ENCODE measurements at places on chromosomes 12 and 14.
A peak's percentile ranks its signal among the peaks of the same experiment; 100 is the strongest.

GRCh38 chr14:23122086-23122485 lies 3.0 kb upstream of the CEBPE start:
- no peak for DNase-seq

DNA sequence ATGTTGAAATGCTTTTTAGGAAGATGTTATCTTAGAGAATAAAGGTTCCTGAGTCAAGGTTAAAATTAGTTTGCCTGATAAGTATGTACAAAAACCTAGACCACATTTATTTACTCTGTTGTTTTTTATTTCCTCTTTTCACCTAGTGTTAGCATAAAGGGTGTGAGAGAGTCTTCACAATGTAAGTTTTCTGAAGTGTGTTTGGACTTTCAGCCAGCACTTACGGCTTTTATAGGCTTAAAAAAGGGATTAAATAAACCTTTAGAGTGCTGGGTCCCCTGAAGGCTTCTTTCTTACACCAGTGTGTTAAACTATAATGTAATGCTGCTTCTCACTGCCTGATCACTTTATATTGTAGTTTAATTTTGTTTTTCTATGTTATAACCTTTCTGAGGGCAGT lies 27.2 kb downstream of the ARHGAP5 start:
- no peak for DNase-seq

DNA sequence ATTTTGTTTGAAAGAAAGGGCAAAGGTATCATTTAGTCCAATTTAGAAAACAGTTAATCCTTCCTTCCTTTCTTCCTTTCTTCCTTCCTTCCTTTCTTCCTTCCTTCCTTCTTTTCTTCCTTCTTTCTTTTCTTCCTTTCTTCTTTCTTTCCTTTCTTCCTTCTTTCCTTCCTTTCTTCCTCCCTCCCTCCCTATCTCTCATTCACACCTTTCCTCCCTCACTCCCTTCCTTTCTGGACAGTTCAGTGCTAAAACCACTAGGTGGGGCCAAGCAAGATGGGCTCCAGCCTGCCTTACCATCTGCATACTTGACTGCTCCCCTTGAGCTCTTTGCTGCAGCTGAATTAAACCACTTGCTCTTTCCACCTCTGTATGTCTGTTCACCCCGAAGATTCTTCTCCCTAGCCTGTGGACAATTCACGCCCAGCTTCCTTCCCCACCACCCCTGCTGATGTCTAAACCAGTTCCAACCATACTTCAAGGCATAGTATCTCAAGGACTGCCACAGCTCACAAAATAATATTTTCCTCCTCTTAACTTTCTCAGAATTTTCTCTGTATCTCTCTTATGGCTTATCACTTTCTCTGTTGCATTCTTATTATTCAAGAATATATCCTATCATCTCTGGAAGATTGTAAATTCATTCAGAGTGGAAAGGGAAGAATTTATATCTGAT lies 78.0 kb downstream of the DBX2 start:
- DNase-seq = no peak

DNA sequence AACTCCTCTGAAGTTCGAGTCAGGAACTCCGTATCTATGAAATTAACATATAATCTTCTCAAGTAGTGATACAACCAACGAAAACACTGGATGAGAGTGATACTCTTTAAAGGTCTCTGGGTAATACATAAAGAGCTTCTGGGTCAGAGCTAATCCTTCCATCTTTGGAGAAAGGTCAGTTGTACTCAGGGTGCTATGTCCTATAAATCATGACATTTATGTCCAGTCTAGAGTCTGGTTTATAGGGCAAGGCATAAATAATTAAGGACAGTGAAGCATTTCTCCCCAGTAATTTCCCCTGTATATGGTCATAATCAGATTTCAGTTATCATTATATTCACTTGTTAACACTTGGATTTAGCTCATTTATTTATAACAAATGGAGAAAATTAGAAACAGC lies 90.6 kb downstream of the ACSS3 start:
- DNase-seq = no peak

DNA sequence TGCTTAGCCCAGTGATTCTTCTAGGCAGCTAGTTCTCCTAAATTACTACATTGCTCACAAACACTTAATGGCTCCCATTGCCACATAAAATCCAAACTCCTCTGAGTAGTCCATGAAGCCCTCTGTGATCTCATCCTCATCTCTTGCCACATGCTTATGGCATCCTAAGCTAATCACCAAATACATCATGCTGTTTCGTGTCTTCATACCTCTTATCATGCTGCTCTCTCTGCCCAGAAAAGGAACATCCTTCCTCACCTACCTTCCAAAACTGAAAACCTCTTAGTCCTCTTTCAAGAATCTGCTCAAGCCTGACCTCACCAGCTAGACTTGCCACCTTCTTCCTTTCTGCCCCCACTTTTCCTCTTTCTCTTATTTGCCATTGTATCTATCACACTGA lies 108.5 kb downstream of the DUSP6 start:
- DNase-seq = no peak

GRCh38 chr12:113067987-113068935 lies 11.7 kb downstream of the DTX1 start:
- no peak for DNase-seq

DNA sequence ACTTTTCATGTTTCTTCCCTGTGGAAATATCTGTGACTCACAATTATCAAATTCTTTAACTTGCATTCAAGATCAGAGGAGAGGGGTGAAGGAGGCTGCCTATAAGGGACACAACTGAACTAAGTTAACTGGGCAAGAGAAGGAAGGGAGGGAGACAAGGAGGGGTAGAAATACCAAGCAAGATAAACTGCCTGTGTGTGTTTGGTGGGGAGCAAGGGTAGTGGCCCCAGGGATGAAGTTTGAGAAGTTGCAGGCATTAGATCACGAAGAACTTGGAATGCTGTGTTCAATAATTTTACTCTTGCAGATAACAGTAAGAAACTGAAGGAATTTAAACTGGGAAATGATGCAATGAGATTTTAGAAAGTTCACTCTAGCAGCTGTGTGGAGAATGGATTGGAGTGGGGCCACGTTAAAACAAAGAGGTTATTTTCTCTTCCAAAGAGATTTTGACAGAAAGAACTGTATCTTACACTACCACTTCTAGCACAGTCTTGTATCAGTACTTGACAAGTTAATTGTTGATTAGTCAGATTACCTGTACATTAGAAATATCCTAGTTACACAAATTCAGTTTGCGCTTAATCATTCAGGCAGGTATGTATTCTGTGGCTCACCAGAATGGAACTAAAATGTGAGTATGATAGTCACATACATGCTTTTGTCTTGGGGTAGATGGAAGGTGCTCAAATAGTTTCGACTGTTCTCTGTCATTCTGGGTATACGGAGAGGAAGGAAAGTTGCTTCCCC lies 7.4 kb downstream of the PKP2 start:
- DNase-seq = no peak

DNA sequence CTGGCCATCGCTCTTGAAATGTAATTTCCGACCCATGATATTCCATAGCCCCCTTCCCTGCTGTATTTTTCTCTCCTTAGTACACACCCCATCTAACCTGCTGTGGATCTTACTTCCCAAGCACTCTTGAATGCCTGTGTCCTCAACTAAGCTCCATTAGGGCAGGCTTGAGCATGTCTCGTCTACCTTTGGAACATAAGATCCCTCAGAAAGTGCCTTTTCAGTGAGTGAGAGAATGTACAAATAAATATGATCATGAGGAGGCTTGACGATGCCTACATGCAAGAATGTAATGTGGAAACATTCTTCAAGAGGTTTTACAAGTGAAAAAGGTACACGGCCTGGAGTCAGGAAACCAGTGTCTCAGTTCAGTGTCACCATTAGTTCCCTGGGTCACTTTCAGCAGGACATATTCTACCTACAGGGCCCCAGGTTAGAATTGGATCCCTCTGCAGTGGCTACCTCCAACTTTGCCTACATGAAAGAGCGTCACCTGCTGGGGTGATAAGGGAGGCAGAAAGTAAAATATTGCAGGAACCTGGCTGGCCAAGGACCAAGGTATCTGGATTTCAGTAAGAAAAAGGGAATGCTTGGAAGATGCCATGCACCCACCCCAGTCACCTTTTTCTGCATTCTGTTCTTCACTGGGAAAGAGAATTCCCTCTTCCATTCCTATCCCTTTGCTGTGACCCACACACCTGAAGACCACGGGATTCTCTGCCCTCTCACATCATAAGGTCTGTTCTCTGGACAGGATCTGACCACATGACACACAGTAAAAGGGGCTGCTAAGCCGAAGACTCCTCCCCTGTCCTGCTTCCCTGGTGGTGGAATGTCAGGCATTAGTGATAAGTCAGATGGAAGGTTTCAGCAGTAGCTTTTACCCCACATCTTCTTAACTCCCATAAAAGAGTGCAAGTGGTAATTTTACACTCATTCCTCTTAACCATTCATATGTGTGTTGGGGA lies 24.6 kb upstream of the SERPINA1 start:
- no peak for DNase-seq

DNA sequence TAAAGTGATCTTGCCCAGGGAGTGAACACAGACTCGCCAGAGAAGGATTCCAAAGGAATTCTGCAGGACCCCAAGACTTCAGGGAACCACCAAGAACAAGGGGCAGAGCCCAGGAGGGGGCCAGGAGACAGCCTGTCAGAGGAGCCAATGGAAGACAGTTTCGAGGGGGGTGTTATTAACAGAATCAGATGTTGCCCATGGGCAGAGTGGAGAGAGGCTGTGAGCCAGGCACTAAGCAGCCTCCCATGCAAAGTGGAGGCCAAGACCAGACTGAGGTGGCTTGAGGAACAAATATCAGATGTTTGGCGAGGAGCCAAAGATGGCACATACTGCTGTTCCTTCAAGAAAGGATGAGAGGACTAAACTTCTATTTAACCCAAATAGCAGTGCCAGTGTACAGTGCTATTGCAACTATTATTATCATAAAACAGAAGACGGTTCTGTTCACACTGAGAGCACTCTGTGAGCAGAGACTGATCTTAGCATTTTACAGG lies 12.6 kb downstream of the APPL2 start:
- DNase-seq = no peak

DNA sequence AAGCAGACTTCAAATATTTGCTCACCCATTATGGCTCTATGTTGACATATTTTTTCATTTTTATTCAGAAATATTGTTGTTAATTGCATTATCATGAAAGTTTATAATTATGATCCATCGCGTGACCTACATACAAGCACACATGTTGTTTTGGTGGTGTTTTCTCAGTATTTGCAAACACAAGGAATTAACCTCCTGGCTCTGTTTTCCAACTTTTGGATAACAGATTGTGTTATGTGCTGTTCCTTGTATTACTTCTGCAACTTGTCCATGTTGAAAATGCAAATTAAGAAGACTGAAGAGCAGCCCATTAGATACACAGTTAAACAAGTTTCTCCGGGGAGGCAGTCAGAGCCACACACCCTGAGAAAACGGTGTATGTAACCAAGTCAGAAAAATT lies 201.2 kb downstream of the SEC23A start:
- DNase-seq = no peak

DNA sequence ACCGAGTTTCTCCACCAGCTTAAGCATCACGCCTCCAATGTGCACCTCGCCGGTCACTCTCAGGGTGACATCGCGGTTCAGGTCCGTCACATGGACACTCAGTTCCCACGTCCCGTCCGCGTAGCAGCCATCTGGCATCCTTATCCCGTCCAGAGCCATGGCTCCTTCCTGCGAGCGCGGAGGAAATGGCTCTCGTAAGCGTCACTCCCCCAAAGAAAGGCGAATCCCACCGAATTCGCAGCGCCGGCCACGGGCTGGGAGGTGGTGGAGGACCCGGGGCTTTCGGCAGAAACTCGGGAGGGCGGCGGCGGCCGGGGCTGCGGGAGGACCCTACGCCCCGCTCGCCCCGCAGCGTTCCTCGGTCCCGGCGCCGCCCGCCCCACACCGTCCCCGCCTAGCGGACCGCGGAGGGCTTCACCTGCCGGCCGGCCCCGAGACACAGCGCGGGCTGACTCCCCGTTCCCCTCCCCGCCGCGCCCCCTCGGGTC lies 396 bp downstream of the FERMT2 start:
- peak; percentile 24 for DNase-seq

DNA sequence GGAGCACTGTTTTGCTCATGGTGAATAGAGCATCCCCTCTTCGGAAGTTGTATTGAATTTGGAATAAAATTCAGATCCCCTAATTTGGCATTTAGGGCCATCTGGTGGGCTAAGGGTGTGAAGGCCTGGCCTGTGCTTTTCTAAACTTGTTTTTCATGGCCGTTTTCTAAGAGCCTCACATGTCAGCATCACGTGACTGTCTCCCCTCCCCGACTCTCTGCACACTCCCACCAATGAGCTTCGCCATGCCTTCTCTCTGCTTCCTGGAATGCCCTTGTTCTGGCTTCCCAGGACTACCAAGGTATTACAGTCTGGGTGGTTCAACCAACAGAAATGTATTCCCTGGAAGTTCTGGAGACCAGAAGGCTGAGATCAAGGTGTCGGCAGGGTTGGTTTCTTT lies 85.3 kb downstream of the PRIMA1 start:
- DNase-seq = no peak

DNA sequence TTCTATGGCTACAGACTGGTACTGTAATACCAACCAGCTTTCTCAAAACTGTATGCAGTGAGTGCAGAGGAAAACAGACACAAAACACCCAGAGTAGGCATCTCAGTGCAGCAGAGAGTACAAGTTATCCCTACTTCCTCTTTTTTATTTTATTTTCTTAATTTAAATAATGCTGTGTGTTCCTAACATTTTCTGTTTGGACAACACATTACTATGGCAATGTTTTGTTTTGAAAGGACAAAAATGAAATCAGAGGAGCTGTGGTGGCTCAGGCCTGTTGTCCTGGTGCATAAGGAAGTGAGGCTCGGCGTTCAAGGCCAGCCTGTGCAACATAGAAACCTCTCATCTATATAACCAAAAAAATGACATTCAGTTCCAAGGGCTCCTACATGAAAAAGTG lies 33.7 kb upstream of the SELPLG start:
- no peak for DNase-seq

DNA sequence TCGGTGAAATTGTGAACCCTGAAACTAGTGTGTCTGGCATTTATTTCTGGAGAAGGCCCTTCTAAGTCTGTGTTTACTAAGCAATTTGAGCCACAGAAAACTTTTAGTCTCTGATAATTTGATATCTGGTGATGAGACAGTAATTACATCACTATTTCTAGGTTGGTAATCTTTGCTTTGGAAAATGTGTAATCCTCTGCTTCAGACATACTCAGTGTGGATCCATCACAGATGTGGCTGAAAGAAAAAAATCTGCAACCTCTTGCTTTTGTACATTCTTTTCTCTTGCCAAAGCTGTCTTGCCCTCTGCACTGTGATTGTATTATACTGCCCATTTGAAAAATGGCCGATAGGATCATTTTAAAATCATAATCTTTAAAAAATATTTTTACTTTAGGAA lies 78.1 kb downstream of the PELI2 start:
- DNase-seq = no peak

DNA sequence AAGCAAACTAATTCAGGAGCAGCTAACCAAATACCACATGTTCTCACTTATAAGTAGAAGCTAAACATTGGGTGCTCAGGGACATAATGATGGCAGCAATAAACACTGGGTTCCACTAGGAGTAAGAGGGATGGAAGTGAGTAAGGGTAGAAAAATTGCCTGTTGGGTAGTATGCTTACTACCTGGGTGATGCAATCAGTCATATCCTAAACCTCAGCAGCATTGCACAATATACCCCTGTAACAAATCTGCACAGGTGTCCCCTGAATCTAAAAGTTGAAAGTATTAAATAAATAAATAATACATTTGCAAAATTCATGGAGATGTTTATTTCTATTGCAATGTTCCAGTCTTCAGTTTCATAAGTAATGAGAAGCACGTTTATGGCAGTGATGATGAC lies 409.8 kb upstream of the FOXG1 start:
- no peak for DNase-seq

GRCh38 chr14:55814873-55815272 lies 234.9 kb downstream of the KTN1 start:
- no peak for DNase-seq

GRCh38 chr14:101048766-101049165 lies 145.2 kb upstream of the RTL1 start:
- DNase-seq = no peak

GRCh38 chr14:59788176-59788575 lies 82.4 kb downstream of the RTN1 start:
- DNase-seq = no peak
